ENCODE measurements at places on chromosomes 12 and 14.
A peak's percentile ranks its signal among the peaks of the same experiment; 100 is the strongest.

GRCh38 chr12:54624315-54625279 lies 10.1 kb downstream of the LACRT start:
- DNase-seq, result no peak

GRCh38 chr12:3152011-3152511 lies 74.9 kb downstream of the TSPAN9 start:
- no peak for DNase-seq

GRCh38 chr12:90331262-90331661 lies 622.6 kb upstream of the ATP2B1 start:
- DNase-seq, result no peak

DNA sequence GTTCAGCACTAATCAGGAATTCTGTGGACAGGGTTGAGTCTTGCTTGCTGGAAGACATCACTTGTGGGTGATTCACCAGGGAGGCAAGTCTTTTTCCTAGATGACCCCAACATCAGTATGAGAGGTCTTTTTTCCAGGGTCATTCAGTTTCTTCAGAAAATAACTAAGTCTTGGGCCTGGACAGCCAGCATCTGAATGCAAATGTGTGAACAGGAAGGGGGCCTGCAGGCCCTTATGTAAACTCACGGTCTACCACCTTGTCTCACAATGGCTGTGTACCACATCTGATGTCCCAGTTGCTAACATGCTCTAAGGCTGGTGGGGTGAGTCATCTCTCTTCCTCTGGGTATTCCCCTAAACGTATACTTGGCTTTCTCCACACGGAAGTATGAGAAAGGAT lies 79.2 kb downstream of the HECTD4 start:
- no peak for DNase-seq

DNA sequence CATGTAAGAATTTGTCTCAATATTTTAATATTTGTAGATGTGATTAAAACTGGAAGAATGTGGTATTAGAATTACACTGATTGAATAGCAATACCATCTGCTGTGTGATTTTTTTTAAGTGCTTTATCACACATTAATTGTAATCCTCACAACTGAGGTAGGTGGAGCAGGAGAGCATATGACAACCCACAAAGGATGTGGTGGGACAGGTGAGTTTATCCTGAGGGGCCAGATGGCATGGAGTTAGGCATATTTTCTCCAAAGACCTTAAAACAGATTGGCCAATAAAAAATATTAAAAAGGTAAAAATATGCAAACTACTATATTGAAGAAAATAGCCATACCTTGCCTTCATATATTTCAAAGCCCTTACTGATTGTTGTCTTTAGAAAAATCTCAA lies 7.8 kb downstream of the LRRC10 start:
- no peak for DNase-seq

GRCh38 chr14:106051796-106052195 lies 525.4 kb downstream of the TMEM121 start:
- DNase-seq, result no peak

GRCh38 chr12:25981597-25981996 lies 23.1 kb downstream of the RASSF8 start:
- no peak for DNase-seq

DNA sequence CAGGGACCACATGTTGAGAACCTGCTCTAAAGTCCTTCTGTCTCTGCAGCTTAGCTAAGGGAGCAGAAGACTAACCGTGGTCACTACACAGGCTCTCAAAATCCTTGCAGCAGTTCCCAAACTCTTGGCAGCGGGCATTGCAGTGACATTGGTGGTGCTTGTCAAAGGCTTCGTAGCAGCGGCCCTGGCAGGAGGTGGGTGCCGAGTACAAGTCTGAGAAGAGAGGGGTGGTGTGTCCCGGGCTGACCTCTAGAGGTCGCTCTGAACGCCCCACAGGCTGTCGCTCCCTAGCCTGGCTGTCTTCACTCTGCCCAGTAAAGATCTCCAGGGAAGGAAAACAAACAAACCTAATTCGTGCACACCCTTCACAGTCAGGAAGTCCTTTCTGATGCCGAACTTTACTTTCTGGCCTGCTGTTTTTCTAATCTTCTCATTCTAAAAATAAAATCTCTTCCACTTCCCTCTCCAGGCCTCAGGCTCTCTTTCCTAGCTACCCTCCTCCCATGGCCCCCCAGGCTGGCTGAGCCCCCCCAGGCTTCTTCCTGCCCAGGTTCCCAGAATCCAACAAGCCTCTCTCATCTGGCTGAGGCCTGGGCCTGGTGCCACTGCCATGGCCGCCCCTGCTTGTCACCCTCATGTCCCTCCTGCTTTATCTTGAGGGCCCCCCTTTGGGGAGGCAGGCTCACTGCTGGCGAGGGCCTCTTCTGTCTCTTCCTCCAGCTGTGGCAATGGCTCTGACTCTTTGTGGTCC lies 7.7 kb downstream of the ENDOU start:
- peak; percentile 71 for DNase-seq

All from MV-4-11 (cell line).